Stimulated activated CD4-positive, alpha-beta T cell treated with anti-CD3 and anti-CD28 coated beads, Interleukin-12 subunit alpha, Interleukin-12 subunit beta, amount 100 ng/mL, for 24 hours (primary cell): ENCODE measurements at places on chromosomes 12 and 14.

DNA sequence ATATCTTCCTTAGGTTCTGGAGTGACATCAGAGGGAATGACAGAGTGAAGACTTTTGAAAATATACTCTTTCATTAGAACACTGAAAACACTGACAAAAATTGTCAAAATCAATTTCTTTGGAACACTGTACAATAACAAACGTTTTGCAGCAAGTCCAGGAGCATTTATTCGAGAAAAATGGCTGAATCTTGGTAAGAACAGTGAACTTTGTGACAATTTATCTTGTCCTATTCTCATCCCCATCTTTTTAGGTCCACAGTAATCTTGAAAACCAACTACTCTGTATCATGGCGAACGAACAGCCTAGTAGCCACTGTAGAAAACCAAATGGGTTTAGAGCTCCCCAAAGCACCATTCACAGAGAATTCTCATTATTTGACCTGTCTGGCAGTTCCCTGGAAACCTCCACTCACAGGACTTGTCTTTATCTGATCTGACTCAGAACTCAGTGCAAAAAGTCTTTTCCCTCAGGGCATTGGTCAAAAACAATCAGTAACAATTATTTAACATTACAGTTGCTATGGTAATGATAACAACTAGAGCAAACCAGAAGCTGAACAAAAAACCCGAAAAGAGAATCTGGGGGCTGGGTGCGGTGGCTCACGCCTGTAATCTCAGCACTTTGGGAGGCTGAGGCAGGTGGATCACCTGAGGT is 20.3 kb upstream of the PPP2R5E start:
- DNase-seq: no peak

GRCh38 chr12:33357181-33357580 is 82.4 kb downstream of the SYT10 start:
- no peak for DNase-seq

GRCh38 chr12:101799774-101800173 is 31.0 kb downstream of the GNPTAB start:
- DNase-seq: no peak

GRCh38 chr14:36647417-36647823 is 14.2 kb upstream of the PAX9 start:
- DNase-seq: no peak

- DNase-seq: no peak
Observed at GRCh38 chr12:13992106-13992505, 10.7 kb upstream of the GRIN2B start.

GRCh38 chr12:117334051-117334450 is 27.4 kb downstream of the NOS1 start:
- DNase-seq: no peak

DNA sequence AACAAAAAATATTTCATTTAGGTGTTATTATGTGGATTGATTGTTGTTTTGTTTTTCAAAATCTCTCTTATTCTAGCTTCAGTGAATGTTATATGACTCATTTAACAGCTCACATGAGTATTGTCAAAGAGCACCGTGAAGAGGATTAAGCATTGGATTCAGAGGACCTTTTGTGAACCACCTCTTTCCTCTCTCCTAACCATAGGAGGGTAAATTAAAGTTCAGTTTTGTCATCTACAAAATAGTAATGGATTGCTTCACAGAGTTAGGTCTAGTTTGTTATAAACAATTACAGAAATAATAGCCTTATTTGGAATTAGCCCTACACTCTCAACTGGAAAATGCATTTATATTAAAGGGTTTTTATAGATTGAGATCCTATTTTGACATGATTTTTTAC is 962 bp upstream of the KERA start:
- no peak for DNase-seq

DNA sequence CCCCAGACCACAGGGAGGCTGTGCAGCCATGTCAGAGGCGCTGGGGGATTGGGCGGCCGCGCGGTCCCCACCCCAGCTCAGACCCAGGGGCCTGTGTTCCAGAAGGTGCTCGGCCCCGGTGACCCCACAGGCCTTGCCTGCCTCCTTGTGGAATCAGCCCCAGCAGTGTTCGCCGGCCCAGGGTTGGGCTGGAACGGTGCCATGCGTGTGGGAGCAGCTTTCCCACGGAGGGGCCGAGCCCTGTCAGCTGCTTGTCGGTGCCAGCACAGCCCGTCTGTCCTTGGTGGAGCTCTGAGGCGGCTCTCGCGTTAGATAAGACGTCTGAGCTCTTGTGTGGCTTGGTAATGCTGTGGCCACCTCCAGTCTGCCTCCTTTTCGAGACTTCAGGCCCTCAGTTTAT is 8.5 kb downstream of the ZFYVE21 start:
- DNase-seq: no peak

GRCh38 chr14:90349739-90350138 is 18.0 kb upstream of the NRDE2 start:
- DNase-seq: no peak

DNA sequence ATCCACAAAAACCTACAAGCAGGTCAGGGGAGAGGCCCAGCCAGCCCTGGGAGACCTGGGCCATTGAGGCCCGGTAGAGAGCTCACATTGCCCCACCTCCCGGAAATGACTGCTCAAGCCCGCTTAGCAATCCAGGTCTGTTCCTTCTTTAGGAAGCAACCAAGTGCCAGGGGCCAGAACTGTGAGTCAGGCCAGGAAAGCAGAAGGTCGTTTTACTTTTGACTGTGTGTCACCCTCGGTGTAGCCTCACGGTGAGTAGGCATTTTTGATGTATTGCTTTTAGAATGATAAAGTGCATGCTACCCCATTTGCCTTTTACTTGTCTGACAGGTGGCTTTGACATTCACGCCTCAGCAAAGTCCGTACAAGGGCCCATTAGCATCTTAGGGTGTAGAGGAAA is 25.4 kb upstream of the PWP1 start:
- DNase-seq: no peak

GRCh38 chr12:47560415-47560814 is 145.4 kb downstream of the RPAP3 start:
- DNase-seq: no peak

GRCh38 chr14:73312687-73313086 is 75.4 kb downstream of the PAPLN start:
- no peak for DNase-seq

DNA sequence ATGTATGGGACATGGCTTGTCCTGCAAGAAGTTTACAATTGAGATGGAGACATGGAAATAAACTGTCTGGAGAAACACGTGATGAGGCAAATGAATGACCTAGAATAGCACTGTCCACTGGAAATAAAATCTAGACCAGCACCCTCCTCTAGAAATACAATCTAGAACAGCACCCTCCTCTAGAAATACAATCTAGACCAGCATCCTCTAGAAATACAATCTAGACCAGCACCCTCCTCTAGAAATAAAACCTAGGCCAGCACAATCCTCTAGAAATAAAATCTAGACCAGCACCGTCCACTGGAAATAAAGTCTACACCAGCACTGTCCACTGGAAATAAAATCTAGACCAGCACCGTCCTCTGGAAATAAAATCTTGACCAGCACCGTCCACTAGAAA is 69.2 kb upstream of the RFLNA start:
- no peak for DNase-seq

GRCh38 chr12:51320311-51320694 is 3.7 kb downstream of the BIN2 start:
- DNase-seq: no peak

DNA sequence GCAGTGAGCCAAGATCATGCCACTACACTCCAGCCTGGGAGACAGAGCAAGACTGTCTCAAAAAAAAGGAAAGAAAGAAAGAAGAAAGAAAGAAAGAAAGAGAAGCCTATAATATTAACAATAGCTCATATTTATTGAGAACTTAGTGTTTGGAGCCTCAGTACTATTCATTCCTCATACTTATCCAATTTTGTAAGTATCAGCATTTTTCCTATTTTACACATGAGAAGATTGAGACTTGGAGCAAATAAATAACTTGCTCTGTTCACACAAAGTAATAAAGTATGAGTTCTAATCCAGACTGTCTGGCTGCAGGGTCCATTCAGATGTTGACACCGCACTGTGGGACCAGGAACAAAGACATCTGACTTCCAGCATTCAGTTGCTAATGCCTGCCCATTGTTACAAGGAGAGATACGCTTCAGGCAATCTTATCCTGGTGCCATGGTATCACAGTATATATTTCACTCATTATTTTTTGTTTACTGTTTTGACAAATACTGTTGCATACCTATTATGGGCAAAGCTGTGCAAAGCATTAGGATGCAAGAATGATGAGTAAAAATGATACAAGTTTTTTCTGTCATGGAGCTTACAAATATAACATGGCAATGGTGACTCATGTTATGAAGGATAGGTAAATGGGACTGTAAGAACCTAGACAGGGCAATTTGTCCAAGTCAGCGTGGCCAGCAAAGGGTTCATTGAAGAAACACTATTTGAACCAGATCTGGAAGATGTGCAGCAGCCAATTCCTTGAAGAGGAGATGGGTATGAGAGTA is 21.4 kb upstream of the TMTC2 start:
- DNase-seq: no peak

DNA sequence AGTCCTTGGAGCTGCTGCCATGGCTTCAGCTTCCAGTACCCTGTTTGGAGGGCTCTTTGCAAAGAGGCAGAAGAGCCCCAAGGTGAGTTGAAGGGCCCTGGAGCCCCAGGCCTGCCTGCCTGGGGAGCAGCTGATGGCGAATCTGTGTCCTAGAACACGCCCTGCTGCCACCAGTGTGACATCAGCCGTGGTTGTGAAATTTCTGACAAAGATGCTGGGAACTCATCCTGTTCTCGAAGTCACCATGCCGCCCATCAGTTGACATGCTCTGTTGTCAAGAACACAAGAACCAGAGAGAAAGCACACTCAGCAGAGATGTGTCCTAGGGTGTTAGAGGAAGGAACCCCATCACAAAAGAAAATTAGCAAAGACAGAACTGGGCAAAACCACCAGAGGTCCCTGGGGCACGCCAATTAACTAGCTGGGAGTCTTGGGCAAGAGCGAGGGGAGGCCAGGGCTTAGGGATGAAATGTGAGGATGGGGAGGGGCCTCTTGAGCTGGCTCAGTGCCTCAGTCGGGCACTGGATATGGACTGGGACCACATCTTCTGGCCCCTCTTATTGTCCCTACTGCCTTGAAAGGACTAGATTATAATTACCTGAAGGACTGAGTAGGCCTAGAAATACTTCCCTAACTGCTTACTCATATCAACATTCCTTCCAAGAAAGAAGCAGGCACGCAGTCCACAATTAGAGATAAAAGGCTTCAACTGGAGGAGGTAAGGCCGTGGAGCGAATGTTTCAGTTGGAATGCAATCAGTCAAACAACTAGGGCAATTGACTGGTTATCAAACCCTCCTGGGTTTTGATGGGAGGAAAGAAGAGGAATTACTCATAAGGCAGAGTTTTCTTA is 163.1 kb downstream of the CACNA1C start:
- no peak for DNase-seq

GRCh38 chr14:31339743-31340142 is 80.6 kb downstream of the HEATR5A start:
- DNase-seq: no peak

GRCh38 chr12:129193263-129193871 is 340.1 kb downstream of the GLT1D1 start:
- DNase-seq: no peak

DNA sequence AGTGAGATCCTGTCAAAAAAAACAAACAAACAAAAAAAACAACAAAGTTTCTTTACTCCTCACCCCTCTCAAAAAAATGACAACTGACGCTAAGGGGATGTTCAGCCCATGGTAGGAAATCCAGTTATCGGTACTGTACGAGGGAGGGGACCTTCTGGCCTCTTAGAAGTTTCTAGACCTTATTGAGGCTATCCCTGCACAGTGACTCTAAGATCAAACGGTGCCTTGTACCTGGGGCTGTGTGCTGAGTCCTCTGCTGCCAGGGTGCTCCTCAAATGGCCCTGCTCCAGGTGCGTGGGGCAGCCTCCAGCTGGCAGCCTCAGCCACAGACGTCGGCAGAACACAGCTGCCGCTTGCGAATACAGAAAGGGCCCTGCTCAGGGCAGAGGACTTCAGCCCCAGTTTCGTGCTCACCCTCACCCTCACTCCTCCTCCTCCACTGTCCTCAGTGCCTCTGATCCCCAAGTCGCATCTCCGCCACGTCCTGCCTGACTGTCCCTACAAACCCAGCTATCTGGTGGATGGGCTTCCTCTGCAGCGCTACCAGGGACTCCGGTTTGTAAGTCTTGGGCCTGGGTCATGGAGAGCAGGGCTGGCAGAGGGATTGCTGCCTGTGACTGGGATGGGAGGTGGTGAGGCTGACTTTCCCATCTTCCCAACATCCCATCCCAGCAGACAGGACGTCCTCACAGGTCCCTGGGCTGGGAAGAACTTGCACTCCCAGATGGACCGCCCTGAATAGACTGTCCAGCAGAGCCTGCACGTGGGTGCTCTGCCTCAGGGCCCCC is 90.9 kb downstream of the B4GALNT3 start:
- DNase-seq: no peak

DNA sequence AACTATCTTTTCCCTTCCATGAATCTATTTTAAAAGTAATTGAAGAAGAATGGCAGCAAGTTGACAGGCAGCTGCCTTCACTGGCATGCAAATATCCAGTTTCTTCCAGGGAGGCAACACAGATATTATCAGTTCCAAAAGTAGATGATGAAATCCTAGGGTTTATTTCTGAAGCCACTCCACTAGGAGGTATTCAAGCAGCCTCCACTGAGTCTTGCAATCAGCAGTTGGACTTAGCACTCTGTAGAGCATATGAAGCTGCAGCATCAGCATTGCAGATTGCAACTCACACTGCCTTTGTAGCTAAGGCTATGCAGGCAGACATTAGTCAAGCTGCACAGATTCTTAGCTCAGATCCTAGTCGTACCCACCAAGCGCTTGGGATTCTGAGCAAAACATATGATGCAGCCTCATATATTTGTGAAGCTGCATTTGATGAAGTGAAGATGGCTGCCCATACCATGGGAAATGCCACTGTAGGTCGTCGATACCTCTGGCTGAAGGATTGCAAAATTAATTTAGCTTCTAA is 18.4 kb downstream of the TMPO start:
- no peak for DNase-seq

DNA sequence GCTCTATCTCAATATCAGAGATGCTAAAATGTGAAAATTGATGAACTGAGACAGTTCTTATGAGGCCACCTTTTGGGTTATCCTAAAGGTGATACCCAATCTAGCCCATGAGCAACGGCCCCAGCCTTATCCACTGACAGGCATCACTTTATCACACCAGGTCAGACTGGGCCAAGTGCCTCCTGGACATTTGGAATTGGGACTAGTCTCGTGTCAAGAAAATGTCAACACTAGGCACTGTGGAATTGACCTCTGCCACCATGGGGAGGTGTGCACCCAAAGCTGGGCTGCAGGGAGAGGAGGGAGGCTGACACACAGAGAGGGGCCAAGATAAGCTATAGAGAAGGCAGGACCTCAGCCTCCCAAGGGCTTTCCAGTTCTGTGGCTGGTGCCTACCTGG is 78.5 kb upstream of the ZFP36L1 start:
- no peak for DNase-seq

DNA sequence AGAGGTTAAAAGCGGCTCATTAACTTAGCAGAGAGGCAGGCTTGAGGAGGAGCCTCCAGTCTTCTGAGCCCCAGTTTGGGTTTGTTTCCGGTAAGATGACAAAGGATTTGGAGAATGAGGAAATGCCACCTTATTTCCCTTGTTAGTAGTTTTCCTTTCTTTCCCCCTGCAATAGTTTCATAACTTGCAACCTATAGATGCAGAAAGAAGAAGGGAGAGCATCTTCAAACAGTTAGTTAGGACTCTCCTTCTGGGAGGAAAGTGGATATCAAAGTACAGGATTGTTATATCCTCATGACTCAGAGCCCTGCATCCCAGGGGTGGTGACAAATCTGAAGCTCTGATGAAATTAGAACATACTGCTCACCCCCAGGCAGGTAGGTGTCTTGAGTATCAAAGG is 180.7 kb upstream of the SLC38A2 start:
- no peak for DNase-seq
